Naive thymus-derived CD8-positive, alpha-beta T cell (primary cell): ENCODE measurements at places on chromosomes 16 and 17. TPM values are rescaled to one million over a fixed set of nuclear protein-coding genes. Genes with fewer than 3 reads are reported as not detected.
A peak's percentile ranks its signal among the peaks of the same experiment; 100 is the strongest.

DNA sequence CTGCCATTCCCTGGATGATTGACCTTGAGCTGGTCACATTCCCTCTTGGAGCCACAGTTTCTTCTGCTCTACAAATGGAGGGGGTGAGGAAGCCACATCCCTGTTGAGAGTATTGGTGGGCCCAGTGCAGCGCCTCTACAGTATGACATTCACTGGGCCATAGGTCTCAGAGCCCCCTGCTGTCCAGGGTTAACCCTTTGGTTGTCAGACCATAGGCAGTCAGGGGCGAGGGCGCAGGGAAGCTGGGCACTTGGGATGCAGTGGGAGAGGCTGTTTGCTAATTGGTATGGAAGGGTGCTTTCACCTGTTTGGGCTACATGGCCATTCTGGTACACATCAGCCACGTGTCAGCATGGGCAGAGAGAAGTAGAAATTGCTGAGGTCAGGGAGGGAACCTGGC is 27.3 kb upstream of the WFDC1 start:
- no peak overlapping the region for H3K27ac ChIP-seq
- DNase-seq: no peak
- H3K4me1 ChIP-seq: no peaks in the 10 kb centered on the region

Gene RPRML
- polyA plus RNA-seq: not detected

Gene SLC35G3
- polyA plus RNA-seq: 0.18 TPM

Gene GAS7
- not detected for polyA plus RNA-seq

DNA sequence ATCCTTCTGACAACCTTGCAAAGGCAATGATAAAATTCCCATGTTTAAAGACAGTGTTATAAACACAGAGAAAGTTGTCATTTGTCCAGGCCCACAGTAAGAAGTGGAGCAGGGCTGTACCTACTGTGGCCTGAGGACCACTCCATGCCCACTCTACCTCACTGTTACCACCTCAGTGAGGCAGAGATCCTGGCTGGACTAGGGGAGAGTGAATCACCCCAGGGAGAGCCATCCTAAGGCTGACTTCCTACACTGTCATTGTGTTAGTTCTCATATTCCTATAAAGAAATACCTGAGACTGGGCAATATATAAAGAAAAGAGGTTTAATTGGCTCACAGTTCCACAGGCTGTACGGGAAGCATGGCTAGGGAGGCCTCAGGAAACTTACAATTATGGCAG is 228.8 kb upstream of the HSBP1 start:
- peaks cover 24% of the 10 kb centered on the region for H3K27me3 ChIP-seq
- H3K36me3 ChIP-seq: no peaks in the 10 kb centered on the region
- H3K4me1 ChIP-seq: no peaks in the 10 kb centered on the region
- DNase-seq: no peak

- no peaks in the 10 kb centered on the region for H3K27me3 ChIP-seq
- H3K4me3 ChIP-seq: peak overlapping the region; percentile 67
- H3K4me1 ChIP-seq: peaks cover 32% of the 10 kb centered on the region
- DNase-seq: peak; percentile 77
- H3K36me3 ChIP-seq: no peaks in the 10 kb centered on the region
- H3K27ac ChIP-seq: peak overlapping the region; percentile 91
Observed at GRCh38 chr17:42312285-42313130, 24.2 kb downstream of the STAT5A start.
